Left lobe of liver (tissue), 2 donors: ENCODE measurements at places on chromosomes 7 and 10.
A peak's percentile ranks its signal among the peaks of the same experiment; 100 is the strongest.

DNA sequence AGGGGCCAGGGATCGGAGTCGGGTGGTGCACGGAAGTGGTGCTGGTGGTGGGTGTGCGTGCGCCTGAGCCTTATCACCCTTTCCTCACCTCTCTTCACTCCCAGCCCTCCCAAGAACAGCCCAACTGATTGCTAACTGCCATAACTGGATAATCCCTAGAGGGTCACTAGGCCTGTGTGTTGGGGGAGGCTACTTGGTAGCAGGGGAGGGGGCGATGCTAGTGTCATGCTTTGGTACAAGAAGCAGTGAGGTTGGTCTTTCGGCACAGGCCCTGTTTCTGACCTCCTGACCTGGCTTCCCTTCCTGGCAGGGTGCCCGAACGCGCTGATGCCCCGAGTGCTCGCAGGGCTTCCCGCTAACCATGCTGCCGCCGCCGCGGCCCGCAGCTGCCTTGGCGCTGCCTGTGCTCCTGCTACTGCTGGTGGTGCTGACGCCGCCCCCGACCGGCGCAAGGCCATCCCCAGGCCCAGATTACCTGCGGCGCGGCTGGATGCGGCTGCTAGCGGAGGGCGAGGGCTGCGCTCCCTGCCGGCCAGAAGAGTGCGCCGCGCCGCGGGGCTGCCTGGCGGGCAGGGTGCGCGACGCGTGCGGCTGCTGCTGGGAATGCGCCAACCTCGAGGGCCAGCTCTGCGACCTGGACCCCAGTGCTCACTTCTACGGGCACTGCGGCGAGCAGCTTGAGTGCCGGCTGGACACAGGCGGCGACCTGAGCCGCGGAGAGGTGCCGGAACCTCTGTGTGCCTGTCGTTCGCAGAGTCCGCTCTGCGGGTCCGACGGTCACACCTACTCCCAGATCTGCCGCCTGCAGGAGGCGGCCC is 652 bp downstream of the KAZALD1 start:
- peak; percentile 76 for DNase-seq

DNA sequence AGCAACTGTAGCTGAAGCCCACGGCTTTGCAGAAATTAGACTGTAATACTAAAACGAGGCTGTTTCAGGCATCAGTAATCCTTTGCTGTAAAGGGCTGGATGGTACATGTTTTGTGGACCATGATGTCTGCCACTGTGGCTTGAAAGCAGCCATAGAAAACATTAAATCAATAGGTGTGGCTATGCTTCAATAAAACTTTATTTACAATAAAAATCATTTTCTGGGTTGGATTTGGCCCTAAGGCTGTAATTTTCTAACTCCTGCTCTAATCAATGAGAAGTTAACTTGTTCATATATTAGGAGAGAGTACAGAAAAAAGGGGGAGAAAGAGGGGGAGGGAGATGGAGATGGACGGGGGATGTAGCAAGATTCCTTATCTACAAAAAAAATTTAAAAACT is 183.4 kb downstream of the PIP4K2A start:
- DNase-seq: no peak

GRCh38 chr7:101206665-101207042 is 5.8 kb upstream of the MOGAT3 start:
- no peak for DNase-seq

GRCh38 chr7:137606061-137606674 is 240.6 kb downstream of the DGKI start:
- no peak for DNase-seq

DNA sequence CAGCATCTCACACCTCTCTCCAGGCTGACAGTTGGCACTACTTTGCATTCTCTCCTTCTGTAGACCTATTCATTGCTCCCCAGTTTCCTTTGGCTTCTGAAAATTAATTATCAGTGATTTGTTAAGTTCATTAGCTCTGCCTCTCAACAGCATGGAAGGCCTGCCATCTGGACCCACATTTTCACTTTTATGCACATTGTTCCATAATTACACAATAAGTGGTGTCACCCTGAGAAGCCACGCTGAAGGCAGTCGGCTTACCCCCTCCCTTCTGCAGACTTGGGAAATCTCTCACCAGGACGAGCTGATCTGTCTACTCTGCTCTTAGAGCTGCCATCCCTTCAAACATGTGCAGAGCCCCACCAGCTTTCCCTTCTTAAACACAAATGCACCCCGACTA is 64.7 kb downstream of the SLIT1 start:
- DNase-seq: no peak

DNA sequence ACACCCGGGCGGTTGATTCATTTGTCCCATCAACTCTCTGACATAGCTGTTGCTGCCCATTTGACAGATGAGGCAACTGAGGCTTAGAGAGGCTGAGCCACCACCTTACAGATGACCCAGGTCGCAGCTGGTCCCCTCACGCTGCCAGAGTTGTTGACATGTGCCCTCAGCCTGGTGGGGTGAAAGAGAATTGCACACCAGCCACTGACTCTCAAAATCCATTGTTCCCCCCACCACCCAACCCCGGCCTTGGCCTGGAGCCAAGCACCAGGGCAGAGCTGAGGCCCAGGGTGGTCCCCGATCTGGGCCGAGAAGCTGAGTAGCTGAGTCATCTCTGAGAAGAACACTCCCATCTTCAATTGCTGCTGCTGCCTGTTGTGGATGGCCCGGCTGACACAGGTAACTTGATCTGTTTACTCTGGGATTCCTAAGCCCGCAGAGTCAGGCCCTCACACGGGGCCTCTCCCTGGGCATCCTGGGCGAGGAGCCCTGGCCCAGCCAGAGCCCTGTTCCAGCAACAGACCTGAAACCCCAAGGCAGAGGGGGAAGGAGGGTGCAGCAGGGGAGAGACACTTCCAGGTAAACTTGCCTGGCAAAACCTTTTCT is 27.5 kb downstream of the PVRIG start:
- DNase-seq: no peak

DNA sequence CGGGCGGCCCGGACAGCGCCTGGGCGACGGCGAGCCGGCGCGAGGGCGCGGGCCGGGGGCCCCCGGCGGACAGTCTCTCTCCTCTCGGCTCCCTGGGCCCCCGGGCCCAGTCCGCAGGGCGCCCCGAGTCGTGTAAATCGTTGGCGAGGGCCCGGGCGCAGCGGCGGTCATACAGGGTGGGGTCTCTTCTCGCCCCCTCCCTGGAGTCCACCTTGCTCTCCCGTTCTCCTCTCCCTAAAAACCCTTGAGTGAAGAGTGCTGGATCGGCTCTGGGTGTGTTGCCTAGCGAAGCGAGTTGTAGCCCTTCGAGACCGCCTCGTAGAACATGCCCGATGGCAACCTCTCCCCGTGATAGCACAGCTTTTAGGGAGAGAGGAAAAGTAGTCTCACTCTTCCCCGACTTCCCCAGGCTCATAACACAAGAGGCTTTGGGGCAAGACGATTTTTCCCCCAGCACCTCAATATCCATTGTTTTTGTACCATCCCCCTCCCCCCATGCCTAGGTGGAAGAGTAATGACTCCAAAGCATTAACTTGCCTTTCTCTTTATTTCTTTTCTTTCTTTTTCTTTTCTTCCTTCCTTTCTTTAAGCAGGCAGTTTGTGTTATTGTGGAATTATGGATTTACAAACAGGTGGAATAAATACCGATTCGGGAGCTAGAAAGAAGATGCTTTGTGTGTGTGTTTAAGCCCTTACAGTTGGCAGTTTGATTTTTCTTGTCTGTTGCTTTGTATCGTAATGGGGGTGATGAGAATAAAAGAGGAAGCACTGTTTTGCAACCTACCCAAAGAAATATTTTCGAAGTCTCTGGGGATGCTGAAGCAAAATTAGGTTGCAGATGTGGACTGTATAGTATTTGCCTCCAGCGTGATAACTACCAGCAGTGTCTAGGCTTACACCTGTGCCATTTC is 822 bp downstream of the SHOC2 start:
- DNase-seq: peak; percentile 55

- peak; percentile 29 for DNase-seq
Measured at GRCh38 chr7:44150966-44151941, 10.1 kb upstream of the MYL7 start.

DNA sequence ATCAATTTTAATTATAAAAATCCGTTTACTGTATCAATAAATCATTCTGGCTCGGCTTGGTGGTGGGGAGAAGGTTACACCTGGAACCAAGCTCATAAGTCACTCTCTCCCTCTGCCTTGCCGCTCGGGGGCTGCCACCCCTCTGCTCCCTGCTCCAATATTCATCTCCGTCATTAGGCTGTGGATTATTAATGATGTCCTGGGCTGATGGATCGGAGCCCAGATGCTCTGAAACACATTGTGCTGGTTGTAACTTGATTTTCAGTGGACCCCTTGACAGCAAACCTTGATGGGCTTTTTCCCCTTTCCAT is 314.2 kb downstream of the PLXNA4 start:
- no peak for DNase-seq

DNA sequence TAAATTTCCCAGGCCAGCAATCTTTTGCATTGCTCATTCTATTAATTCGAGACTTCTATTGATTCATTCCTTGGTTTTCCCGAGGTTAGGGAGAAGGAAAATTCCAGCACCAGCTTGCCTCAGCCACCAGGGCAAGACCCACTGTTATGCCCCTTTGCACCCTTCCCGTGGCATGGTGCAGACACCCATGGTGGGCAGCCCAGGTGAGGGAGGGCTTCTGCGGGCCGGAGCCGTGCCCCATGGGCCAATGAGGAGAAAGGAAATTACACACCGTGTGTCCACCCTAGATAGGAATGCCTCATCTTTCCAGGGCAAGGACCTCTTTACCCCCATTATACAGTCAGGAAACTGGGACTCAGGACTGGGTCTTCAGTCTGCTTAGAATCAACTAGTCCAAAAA is 4.5 kb upstream of the GRID1 start:
- DNase-seq: peak; percentile 24
